ENCODE measurements at places on chromosomes 1 and 21.

GRCh38 chr21:44550807-44551206 lies 498 bp downstream of the KRTAP10-2 start:
- DNase-seq, result no peak

- DNase-seq, result no peak
Observed at GRCh38 chr1:208058756-208059155, 147.8 kb upstream of the CD34 start.

- DNase-seq, result no peak
Observed at GRCh38 chr1:178411756-178412399, 84.9 kb downstream of the CLEC20A start.

GRCh38 chr1:112515311-112516009 lies 6.7 kb downstream of the WNT2B start:
- DNase-seq, result no peak

DNA sequence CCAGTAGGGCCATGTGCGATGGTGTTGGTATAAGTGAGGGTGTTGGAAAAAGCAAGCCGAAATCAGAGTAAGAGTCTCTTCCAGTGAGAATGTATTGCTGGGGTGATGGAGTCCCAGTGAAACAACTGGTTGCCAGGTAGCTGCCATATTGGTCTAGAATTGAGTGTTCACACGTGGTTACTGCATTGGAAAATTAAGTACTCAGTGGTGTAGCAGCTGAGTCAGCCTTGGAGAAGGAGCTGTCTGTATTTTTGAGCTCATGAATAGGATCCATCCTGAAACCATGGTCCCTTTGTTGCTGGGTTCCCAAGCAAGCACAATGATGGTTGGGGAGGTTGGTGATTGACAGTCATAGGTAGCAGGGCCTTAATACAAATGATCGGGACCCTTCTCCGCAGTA lies 235.3 kb downstream of the DYRK1A start:
- DNase-seq, result no peak

- no peak for DNase-seq
Observed at GRCh38 chr1:29415156-29415830, 179.0 kb downstream of the PTPRU start.

DNA sequence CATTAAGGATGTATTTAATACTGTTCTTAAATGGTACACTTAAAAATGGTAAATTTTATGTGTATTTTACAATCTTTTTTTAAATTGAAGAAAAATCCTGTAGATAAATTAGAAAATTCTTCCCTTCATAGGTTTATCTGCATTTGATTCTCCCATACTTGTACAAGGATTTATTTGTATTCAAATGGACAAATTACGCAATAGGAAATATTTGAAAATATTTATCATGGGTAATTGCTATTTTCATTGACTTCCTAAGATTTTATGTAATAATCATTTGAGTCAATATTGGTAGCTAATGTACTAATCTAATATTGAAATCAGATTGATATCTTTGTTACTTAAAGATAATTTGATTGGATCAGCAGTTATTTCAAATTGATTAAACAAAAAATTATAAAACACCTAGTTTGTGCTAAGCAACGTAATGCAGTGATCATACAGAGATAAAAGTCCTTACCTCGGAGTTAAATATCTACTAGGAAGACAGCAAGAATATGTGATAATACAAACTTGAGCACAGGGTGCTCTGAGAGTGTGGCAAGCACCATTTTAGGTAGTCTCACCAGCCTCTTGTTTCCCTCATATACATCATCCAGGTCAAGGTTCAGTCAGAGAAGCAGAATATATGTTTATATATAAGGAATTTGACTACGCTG lies 11.3 kb upstream of the C1orf162 start:
- DNase-seq, result no peak

DNA sequence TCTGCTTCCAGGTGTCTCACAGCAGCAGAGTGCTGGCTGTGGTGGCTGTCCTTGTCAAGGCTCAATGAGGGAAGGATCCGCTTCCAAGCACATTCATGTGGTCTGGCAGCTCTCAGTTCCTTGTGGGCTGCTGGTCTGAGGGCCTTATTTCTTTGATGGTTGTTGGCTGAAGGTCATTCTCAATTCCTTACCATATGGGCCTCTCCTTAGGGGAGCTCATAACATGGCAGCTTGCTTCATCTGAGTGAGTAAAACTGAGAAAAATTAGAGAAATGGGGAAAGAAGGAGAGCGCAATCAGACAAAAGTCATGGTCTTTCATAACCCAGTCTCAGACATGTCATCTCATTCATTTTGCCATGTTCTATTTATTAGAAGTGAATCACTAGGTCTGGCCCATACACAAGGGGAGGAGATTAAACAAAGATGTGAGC lies 81.7 kb upstream of the TSPAN2 start:
- no peak for DNase-seq

DNA sequence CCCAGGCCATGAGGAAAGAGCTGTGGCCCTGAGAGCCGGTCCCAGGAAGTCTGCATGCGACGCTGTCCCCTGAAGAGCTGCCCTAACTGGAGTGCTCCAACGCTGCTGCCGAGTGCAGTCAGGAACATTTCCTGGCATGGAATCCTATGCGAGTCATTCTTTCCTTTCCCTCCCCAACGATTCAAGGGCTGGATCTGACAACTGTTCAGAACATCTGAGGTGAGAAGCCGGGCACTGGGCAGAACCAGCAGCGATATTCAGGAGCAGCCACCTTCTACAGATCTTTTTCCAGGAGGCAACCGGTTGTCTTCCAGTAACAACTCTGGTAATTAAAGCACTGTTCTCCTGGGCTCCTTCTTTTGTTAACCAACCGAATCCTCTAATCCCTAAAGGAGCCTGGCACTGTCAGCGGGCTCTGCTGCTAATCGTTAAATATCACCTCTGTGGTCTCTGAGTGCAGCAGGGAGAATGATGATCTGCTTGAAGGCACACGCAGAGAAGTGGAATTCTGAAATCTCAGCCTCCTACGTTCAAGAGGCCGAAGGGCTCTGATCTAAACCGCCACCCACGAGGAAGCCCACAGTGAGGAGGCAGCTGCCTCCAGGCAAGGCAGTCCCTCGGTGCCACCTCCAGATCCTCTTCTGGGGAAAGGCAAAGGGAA lies 55.8 kb downstream of the SLC45A1 start:
- no peak for DNase-seq

- DNase-seq, result no peak
Observed at GRCh38 chr21:42395905-42396651, at the start of gene TMPRSS3. Gene TMPRSS3 (minus strand): TSS chr21:42396052. CDS start chr21:42395417, 635 bp downstream.

GRCh38 chr1:225493591-225494246 lies 65.9 kb upstream of the LBR start:
- DNase-seq, result no peak

DNA sequence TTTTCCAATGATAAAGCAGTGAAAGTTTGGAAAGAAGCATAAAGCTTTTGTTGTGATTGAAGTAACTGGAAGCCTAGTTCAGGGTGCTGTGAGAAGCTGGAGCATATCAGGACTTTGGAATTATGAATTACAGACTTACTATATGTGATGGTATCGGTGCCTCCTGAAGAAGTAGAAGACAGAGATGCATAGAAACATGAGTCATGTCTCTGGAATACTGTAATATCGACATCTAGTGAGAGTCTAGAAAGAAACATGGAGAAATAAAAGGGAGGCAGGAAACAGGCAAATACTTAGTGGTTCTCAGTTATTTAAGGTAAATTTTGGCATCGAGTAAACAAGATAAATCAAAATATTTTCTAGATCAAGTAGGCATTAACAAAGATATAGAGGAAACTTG lies 103.0 kb downstream of the CAMTA1 start:
- DNase-seq, result no peak

GRCh38 chr1:101511202-101511891 lies 274.5 kb downstream of the S1PR1 start:
- DNase-seq, result no peak

DNA sequence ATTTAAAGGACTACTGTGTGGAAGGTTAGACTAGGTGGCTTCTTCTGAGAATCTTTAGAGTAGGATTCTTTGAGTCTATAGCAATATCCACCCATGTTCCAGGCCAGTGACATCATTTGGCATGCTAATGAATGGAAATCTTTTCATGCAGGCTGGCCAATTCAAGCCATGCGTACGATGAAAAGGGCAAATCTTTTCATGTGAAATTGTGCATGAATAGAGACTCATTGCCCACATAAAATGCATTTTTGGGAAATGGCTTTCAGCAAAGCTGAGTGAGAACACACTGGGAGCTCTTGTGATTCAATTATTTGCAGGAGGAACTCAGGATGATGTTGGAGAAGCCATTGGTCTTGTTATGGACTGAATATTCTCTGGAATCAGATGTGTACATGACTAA lies 324.9 kb upstream of the DAB1 start:
- DNase-seq, result no peak

GRCh38 chr21:36135391-36136102 lies 668 bp downstream of the CBR3 start:
- peak; percentile 60 for DNase-seq

- DNase-seq, result no peak
Observed at GRCh38 chr21:33238565-33239255, 9.0 kb downstream of the IFNAR2 start.

DNA sequence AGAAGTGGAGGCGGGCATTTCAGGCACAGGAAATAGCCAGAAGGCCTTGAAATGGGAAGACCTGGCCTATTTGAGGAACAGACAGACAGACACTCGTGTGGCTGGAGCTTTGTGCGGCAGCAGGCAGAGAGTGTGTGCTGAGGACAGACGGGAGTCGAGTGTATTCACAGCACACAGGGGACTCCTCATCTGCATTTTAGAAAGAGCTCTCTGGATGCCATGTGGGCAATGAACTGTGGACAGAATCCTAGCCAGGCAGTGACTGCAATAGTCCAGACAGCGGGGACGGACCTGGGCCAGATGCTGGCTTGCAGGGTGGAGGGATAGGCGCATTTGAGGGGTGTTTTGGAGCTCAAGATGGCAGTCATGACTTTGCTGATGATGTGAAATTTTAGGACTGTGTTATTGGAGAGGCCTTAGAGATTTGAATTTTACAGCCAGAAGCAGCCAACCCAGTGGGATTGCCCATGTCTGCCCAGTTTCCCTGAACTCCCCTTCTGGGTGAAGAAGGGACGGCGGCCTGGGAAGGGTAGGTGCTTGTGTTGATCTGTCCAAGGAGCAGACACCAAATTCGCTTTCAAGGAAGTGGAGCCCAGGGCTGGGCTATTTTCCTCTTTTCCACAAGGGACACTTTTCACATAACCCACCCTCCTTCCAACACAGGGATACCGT lies 43.7 kb downstream of the CHAF1B start:
- DNase-seq, result no peak

DNA sequence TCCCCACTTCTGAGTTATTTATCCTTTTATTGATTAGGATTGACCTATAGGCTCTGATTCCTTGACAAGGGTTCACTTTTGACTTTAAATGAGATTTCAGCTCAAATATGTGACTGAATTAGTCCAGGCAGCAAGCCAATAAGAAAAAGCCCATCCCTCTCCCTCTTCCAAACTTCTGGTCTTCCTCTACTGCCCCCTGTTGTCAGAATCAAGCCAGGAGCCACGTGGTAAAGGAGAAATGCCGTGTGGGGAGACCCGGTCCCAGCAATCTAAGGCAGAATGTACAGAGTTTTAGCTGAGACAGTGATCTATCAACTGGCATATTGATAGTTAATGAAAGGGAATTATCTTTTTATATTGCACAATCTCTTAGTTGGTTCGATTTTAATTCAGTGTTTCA lies 5.2 kb downstream of the ADAMTS5 start:
- no peak for DNase-seq

DNA sequence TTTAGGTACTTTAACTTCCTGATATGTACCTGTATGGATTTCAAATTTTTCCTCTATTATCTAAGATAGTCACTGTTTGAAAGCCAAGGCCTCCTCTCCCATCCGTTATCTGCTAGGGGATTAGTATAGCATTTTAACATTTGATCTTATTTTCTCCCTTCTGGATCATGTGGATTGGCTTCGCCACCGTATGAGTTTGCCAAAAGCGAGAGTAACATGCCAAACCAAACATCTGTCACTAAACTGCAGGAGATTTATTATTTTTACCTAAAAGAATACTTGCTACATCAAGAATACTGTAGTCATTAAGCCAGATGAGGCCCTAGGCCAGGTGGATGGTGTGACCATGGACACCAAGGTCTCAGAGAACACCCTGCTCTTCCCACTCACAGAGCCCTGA lies 28.5 kb upstream of the EEIG2 start:
- no peak for DNase-seq
